ENCODE measurements at places on chromosomes 4 and X. TPM values are rescaled to one million over a fixed set of nuclear protein-coding genes. Genes with fewer than 3 reads are reported as not detected.

GRCh38 chr4:1714303-1715001 lies 2.3 kb upstream of the SLBP start:
- DNase-seq: no peak

DNA sequence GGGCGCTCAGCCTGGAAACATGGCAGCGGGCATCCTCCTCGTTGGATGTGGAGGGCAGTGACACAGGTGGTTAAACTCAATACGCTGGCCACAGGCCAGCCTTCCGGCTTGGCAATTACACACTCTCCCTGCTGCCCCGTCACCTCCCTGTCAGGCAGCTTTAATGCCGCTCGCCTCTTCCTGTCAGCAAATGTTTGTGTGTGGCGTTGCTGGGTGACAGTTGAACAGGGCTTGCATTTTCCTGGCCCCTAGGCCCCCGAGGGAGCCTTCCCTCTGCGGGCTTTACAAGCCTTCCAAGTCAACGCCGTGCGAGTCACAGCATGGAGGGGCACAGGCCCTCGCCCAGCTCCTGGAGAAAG lies 620.0 kb downstream of the BCOR start:
- no peak for DNase-seq

The POU3F4 gene
- polyA plus RNA-seq: 6.9 TPM

The SLC10A4 gene
- polyA plus RNA-seq: 0.13 TPM

DNA sequence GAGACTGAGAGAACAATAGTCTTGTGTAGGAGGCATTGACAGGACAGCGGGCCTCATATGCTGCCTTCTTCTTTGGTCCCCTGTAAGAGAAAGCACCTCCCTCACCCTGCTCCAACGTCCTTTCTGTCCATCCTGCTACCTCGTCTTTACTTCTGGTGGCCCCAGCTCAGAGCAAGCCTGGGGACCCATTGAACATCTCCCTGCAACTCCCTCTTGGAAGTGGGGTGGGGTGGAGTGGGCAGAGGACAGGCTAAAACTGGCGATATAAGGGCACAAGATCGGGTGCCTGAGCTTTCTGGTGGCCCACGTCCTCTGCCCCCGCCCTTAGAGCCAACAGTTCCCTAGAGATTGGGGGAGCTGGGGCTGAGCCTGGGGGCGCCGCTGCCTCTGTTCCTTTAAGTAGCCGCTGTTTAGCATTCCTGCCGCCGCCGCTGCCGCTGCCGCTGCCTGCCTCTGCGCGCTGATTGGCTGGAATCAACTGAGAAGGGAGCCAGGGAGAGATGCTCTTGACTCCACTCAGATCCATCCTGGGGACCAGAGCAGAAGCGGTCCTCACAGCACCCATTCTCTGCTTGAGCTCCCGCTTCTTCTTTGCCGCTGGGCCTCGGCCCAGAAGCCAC lies at the start of gene DLG3:
Gene DLG3 (plus strand): TSS at position 510 of the 620 bp plus-strand sequence. CDS start 367 bp downstream, outside the sequence.
- DNase-seq: no peak

GRCh38 chr4:2574863-2575262 lies 38.4 kb downstream of the FAM193A start:
- no peak for DNase-seq

DNA sequence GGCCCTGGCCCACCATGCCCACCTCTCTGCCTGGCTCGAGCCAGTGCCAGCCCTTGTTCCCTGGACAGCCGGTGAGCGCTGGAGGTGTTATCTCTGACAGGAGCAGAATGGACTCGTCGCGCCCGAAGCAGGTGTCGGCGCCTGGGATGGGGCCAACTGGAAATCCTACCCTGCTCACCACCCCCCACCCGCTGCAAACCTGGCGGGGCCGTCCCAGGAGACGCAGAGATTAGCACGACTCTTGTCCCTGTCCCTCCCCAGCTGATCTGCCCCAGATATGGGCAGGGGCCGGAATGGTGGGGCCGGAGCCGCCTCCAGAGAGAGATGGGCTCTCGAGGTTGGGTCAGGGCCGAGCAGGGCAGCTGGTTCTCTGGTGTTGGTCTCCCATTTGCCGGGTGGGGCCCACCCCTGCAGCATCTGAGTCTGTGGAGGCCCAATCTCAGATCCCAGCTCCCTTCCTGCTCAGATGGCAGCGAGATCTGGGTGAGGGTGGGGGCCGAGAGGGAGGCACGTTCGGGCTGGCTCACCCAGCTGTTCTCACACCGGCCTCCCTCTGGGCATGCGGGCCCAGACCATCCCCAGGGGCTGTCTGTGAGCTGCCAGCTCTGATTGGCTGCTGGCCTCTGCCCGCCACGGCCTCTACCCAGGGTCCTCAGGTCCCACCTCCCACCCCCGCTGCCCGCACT lies 20.1 kb upstream of the FGFR3 start:
- no peak for DNase-seq

DNA sequence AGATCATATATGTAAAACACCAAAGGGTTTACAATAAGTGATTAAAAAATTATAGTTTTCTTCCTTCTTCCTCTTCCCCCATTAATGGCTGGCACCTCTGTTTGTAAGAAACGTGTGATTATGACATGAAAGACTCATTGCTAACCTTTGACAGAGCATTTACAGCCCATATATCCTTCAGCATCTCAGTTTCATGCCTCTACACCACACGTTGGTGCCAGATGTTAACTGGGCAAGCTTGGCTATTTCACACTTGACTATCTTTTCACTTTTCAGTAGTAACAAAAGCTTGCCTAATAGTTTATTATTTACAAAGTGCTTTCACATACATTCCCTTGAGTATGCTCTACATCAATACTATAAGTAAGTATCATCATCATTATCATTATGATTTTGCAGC lies 65.3 kb upstream of the C1QTNF7 start:
- DNase-seq: no peak
